ENCODE measurements at places on chromosomes 4 and X. TPM values are rescaled to one million over a fixed set of nuclear protein-coding genes. Genes with fewer than 3 reads are reported as not detected.

The CORIN gene
- 96.8 TPM for total RNA-seq

The DGKK gene
- not detected for total RNA-seq

The PDZD4 gene
- 2.6 TPM for total RNA-seq

The SASH3 gene
- 1.8 TPM for total RNA-seq

The SEC24D gene
- 12.5 TPM for total RNA-seq

The NWD2 gene
- not detected for total RNA-seq

The NLGN3 gene
- total RNA-seq, result 0.92 TPM

The ASB12 gene
- total RNA-seq, result 3.0 TPM

The RAB40AL gene
- total RNA-seq, result not detected

The RTL3 gene
- 0.15 TPM for total RNA-seq

The MID1 gene
- 5.9 TPM for total RNA-seq

The FUNDC1 gene
- 25.7 TPM for total RNA-seq

The MSANTD1 gene
- 0.45 TPM for total RNA-seq

The ADGRG2 gene
- 0.17 TPM for total RNA-seq

The MTNR1A gene
- total RNA-seq, result not detected

The GPR173 gene
- total RNA-seq, result 0.50 TPM

The CFAP99 gene
- not detected for total RNA-seq

The RBMXL3 gene
- total RNA-seq, result not detected

The CFP gene
- total RNA-seq, result 2.1 TPM
